ENCODE measurements at places on chromosomes 4 and X. TPM values are rescaled to one million over a fixed set of nuclear protein-coding genes. Genes with fewer than 3 reads are reported as not detected.

PAGE1 gene
- not detected for total RNA-seq

METTL14 gene
- total RNA-seq = 55.9 TPM

CDKL2 gene
- 0.21 TPM for total RNA-seq

ENPP6 gene
- total RNA-seq = not detected

DCAF8L2 gene
- total RNA-seq = 0.10 TPM

SHOX gene
- total RNA-seq = not detected

HSD17B11 gene
- 128 TPM for total RNA-seq

CCKAR gene
- total RNA-seq = not detected

CTAG1A gene
- total RNA-seq = not detected

SGMS2 gene
- total RNA-seq = 8.6 TPM

CXXC4 gene
- total RNA-seq = 0.21 TPM

SPOCK3 gene
- total RNA-seq = 0.10 TPM

PDGFC gene
- 6.9 TPM for total RNA-seq

ZMAT1 gene
- 10.2 TPM for total RNA-seq

GPRASP3 gene
- 0.73 TPM for total RNA-seq

FOXR2 gene
- not detected for total RNA-seq

METAP1 gene
- total RNA-seq = 25.2 TPM

TSPAN6 gene
- 0.94 TPM for total RNA-seq

CXCR3 gene
- total RNA-seq = 4.1 TPM

PF4V1 gene
- total RNA-seq = 17.6 TPM

SATL1 gene
- not detected for total RNA-seq

MAGEC2 gene
- not detected for total RNA-seq

BMP3 gene
- 0.10 TPM for total RNA-seq

BEX1 gene
- total RNA-seq = 0.52 TPM

BST1 gene
- 76.4 TPM for total RNA-seq

GATA1 gene
- total RNA-seq = 1.6 TPM

FGFRL1 gene
- 5.8 TPM for total RNA-seq

MAGEA2B gene
- total RNA-seq = 0.10 TPM

PRDM8 gene
- total RNA-seq = 4.8 TPM

TMEM31 gene
- total RNA-seq = not detected

SH3BP2 gene
- 134 TPM for total RNA-seq

UBE2D3 gene
- total RNA-seq = 711 TPM

NEUROG2 gene
- not detected for total RNA-seq

RNF128 gene
- not detected for total RNA-seq

SPATA4 gene
- total RNA-seq = not detected

CYBB gene
- 284 TPM for total RNA-seq

KIAA1210 gene
- total RNA-seq = not detected

GDPD2 gene
- not detected for total RNA-seq

POU4F2 gene
- not detected for total RNA-seq

MCTS1 gene
- total RNA-seq = 14.6 TPM

UCP1 gene
- not detected for total RNA-seq

CLCN5 gene
- total RNA-seq = 2.5 TPM

P2RY4 gene
- not detected for total RNA-seq

RAB9B gene
- total RNA-seq = under 0.01 TPM

MAGEA8 gene
- total RNA-seq = not detected

NFKB1 gene
- total RNA-seq = 225 TPM

UGT8 gene
- total RNA-seq = 3.3 TPM

ANKRD17 gene
- 34.4 TPM for total RNA-seq
